Stimulated activated CD8-positive, alpha-beta memory T cell treated with anti-CD3 and anti-CD28 coated beads, Interleukin-15, amount 100 ng/mL, for 4 hours (primary cell): ENCODE measurements at places on chromosomes 2 and 18.

DNA sequence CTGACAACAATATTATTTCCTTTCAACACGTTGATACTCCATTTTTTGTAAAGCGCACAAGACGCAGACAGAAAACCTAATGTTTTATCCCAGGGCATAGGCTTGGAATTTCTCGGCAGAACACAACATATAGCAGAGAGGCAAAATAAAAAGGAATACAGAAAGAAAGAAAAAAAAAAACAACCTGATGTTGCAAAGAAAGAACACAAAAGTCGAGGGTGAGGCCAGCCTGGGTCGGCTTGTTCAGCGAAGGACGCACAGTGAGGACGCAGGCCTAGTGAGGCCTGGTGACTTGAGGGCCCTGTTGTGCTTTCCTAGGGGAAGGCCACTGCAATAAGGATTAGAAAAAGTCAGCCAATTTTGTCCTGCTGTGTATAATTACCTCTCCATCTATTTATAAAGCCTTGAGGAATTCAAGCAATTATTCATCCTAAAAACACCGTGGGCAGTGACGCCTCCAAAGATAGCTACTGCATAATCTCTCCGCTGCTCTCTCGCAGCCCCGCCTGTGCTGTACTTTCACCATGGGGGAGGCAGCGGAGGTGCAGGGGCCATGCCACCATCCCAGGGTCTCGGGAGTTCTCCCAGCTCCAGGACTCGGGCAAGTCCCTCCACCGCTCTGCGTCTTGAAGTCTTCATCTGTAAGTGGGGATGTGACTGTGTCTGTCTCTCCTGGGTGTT, 61.9 kb upstream of the SH3RF3 start:
- no peak for DNase-seq

DNA sequence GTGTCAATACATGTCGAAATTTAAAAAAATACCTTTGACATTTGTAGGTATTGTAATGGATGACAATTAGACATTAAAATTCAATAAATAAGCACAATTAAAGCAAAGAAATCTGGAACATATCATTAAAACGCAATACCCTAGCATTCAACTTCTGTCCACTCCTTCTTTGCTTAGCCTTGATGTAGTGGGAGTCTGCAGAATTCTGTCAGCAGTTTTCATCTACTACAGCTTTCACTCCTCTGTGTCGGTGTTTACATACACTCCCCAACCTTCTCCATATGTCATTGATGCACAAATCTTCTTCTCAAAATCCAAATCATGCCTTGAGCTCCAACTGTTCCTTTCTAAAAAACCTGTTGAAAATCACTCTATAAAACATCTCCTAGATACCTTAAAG, 1380.6 kb downstream of the DSC3 start:
- no peak for DNase-seq

DNA sequence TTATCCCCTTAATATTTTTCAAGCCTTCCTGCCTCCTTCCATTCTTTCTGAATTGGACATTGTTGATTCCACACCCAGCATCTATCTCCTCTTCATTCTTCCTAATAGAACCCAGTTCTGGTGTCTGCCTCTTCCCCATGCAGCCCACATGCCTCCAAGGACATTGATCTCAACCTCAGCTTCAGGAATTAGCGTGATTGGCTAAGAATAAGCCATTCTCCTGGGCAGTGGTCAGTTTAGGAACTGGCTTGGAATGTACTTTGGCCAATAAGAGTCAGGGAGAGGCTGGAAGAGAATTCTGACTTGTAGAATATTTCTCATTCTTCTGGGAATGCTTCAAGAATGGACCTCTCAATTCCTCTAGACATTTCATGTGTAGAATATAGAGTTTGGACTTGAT, 25.9 kb upstream of the GCC2 start:
- DNase-seq: no peak

GRCh38 chr2:119179991-119180390, 21.4 kb upstream of the C1QL2 start:
- DNase-seq: no peak

DNA sequence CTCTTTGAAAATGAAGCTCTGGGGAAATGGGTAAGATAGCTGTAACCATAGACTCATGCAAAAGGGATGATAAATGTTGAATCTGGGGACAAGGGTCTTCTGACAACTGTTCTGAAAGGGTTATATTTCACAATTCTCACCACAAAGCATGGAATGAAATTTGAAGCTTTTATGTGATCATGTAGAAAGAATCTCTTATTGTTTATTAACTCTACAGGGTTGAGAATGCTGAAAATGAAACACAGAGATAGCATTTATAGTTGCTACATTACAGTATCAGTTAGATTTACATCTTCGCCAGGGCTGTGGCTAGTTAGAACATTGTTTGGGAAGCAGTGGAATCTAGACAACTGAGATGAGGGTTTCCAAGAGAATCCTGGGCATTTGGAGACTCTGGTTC, 97.4 kb upstream of the LHCGR start:
- no peak for DNase-seq

DNA sequence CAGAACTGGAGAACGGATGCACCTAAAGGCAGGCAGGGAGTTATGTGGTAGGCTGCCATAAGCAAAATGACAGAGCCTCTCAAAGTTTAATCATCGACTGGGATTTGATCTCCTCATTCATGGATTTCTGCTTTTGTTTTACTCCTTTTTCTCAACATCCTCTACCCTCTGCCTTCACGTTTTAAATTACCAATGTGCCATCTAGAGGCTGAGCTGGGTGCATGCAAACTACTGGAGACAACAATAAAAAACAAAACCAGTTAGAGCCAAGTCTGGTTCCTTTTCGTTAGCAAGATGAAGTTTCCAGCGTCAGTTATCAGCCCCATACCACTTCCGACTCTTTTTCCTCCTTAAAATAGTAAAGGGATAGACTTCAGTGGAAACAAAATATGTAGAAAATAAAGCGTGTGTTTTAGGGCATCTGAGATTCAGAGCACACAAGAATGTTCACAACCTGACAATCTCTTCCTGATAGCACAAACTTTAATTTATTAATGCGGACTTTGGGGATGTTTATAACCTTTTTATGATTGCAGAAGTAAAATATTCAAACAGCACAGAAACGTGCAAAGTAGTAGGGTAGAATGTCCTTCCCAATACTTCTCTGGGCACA, 117.0 kb downstream of the LAMA1 start:
- DNase-seq: no peak

GRCh38 chr2:201180010-201180409, 2.9 kb upstream of the CASP10 start:
- DNase-seq: no peak

- no peak for DNase-seq
Measured at GRCh38 chr2:144922519-144922918, 402.6 kb upstream of the ZEB2 start.

DNA sequence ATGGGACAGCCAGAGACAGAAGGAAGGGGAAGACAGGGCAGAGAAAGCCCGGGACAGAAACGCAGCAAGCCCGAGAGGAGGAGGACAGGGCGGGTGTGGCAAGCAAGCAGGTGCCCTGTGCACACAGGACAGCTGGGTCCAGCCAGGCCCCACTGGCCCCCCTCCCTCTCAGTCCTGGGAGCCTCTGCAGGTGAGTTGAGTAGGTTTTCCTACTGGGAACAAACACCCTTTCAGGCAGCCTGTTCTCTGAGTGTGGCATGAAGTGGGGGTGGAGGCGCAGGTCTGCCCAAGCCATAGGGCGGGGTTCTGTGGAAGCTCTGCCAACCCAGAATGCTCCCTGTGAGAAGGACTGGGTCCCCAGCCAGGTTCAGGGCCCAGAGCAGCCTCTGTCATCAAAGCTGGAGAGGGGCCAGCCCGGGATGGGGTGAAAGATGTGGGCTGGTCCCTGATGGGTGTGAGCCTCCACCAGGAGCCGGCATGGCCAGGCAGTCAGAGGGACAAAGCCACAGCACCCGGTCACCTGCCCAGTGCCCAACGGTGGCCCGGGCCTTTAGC, 129.4 kb downstream of the TFCP2L1 start:
- DNase-seq: no peak

DNA sequence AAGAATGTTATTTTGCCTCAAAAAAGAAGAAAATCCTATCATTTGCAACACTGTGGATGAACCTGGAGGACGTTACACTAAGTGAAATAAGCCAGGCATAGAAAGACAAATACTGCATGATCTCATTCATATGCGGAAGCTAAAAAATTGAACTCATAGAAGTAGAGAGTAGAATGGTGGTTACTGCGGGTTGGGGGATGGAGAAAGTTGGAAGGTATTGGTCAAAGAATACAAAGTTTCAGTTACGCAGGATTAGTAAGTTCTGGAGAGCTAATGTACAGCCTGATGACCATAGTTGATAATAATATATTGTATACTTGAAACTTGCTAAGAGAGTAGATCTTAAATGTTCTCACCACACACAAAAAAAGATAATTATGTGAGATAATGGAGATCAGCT, 5.0 kb upstream of the GALNT5 start:
- no peak for DNase-seq

- DNase-seq: no peak
Measured at GRCh38 chr2:88815697-88816096, 124.2 kb downstream of the RPIA start.

DNA sequence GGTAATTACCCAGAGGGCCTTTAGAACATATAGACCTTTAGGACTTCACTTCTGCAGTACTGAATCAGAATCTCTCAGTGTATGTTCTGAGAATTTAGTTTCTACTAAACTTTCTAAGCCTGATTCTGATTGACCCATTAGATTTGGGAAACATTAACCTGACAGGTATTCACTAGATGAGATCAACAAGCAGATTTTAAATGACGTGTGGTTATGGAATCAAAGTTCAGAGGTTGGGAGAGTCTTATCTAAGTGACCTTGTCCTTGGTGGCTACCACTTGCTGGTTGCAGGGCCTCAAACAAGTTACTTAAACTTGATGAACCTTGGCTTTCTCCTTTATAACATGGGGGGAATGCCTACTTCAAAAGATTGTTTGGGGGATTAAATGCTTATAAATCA, 198.7 kb downstream of the PDE11A start:
- DNase-seq: no peak

GRCh38 chr2:238865015-238865719, 17.3 kb downstream of the TWIST2 start:
- DNase-seq: no peak

DNA sequence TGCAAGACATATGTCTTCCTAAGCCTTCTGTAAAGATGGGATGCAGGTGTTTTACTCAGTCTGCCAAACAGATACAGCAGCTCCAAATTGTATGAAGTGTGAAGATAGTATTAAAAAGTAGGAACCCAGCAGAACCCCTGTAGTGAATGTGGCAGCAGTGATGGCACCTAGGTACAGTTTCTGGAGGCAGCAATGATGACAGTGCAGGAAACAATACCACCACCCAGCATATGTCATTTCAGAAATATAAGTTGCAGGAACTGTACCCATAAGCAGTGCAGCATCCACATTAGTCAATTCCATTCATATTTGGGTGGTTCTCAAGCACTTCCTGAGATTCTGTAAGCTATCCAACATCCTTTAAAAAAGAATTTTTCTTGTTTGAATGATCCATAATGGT, 46.7 kb upstream of the ATP5MC3 start:
- no peak for DNase-seq

GRCh38 chr2:120174963-120175581, 48.1 kb downstream of the TMEM185B start:
- DNase-seq: no peak

- DNase-seq: no peak
Measured at GRCh38 chr2:239736358-239737143, 288.6 kb downstream of the NDUFA10 start.

- no peak for DNase-seq
Measured at GRCh38 chr2:235908826-235909225, 259.4 kb downstream of the GBX2 start.

GRCh38 chr2:180646756-180647155, 333.6 kb upstream of the UBE2E3 start:
- DNase-seq: no peak

- DNase-seq: no peak
Measured at GRCh38 chr2:215479536-215480240, 43.8 kb upstream of the FN1 start.

DNA sequence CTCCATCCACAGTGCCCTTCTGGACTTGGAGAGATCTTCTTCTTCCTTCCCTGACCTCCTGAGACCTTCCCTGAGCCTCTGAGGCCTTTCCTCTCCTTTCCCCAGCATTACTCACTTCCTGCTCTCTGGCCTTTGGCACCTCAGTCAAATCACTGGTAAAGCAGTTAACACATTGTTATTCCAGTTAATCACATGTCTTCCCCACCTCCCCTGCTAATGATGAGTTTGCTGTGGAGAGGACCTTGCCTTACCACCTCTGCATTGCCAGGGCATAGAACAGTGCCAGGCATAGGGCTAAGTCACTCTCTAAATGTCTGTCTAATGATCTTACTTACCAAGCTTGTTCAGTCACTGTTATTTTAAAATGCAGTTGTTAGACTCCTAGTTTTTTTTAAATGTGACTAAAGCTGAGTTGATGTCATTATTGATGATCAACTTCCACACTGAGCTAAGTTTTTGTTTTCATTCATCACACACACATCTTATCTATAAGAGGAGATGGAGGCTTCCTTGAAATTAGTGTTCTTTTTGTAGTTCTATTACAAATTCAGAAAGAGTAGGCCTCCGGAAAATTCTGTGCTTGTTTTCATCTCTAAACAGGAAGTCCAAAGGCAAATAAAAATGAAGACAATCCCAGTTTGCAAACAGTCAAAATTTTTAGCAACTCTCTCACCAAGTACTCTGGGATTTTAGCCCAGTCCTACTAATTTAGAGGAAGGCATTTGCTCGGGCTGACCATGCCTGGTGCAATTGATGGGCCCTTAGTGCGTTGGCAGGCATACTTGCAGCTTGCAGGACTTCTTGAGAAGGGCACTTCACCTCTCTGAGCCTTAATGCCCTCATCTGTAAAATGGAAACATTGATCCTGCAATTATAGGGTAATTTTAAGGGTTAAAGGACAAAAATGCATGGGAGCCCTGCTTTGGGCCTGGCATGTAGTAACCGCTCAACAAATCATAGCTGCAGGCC, 113.7 kb upstream of the SPRED2 start:
- DNase-seq: no peak

- DNase-seq: no peak
Measured at GRCh38 chr18:41938445-41938844, 16.6 kb upstream of the PIK3C3 start.
